ENCODE measurements at places on chromosomes 12 and 14. TPM values are rescaled to one million over a fixed set of nuclear protein-coding genes. Genes with fewer than 3 reads are reported as not detected.
A peak's percentile ranks its signal among the peaks of the same experiment; 100 is the strongest.

GRCh38 chr12:92560713-92561542, 141.9 kb upstream of the PLEKHG7 start:
- H3K4me3 ChIP-seq = peak overlapping the region; percentile 15
- DNase-seq = no peak
- no peaks in the 10 kb centered on the region for H3K36me3 ChIP-seq
- H3K27ac ChIP-seq = peak overlapping the region; percentile 19
- H3K27me3 ChIP-seq = no peaks in the 10 kb centered on the region
- H3K4me1 ChIP-seq = peaks cover 14% of the 10 kb centered on the region

GRCh38 chr14:101480747-101481530, 80.4 kb upstream of the DIO3 start:
- DNase-seq = no peak
- H3K27me3 ChIP-seq = no peaks in the 10 kb centered on the region
- no peaks in the 10 kb centered on the region for H3K36me3 ChIP-seq
- H3K27ac ChIP-seq = no peak overlapping the region

Gene MYO1H
- total RNA-seq = not detected

GRCh38 chr12:117486840-117487659, 125.6 kb upstream of the NOS1 start:
- H3K4me3 ChIP-seq = no peak overlapping the region
- H3K27me3 ChIP-seq = no peaks in the 10 kb centered on the region
- H3K27ac ChIP-seq = peak overlapping the region; percentile 64
- H3K36me3 ChIP-seq = no peaks in the 10 kb centered on the region
- H3K4me1 ChIP-seq = no peaks in the 10 kb centered on the region

GRCh38 chr12:17028348-17028747, 422.4 kb upstream of the LMO3 start:
- H3K27ac ChIP-seq = no peak overlapping the region
- H3K36me3 ChIP-seq = no peaks in the 10 kb centered on the region

DNA sequence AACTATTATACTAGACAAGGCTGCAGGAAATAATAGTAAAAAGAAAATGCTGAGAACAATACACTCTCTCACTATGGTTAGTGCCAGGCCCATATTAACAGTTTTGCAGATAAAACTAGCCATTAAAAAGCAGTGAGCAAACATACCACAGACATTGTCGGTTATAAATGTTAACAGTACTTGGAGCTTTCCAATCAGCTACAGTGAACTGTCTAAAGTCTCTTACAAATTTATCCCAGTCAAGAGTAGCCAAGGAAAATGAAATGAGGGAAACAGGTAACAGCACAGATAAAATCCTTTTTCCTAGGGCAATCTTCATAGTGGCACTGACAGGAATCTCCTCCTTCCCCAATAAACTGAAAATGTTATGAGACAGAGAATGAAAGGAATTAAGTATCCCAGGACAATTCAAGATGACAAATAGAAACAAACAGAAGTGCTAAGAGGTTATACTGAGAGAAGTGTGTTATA, 30.8 kb downstream of the PAWR start:
- H3K36me3 ChIP-seq = no peaks in the 10 kb centered on the region
- no peaks in the 10 kb centered on the region for H3K27me3 ChIP-seq
- no peak overlapping the region for H3K4me3 ChIP-seq
- peaks cover 29% of the 10 kb centered on the region for H3K4me1 ChIP-seq
- DNase-seq = no peak

GRCh38 chr14:87847216-87847755, 145.7 kb downstream of the GALC start:
- no peaks in the 10 kb centered on the region for H3K4me1 ChIP-seq
- H3K27me3 ChIP-seq = no peaks in the 10 kb centered on the region
- H3K27ac ChIP-seq = no peak overlapping the region
- DNase-seq = no peak
- no peaks in the 10 kb centered on the region for H3K36me3 ChIP-seq
- H3K4me3 ChIP-seq = no peak overlapping the region

- no peaks in the 10 kb centered on the region for H3K27me3 ChIP-seq
- no peaks in the 10 kb centered on the region for H3K36me3 ChIP-seq
- peaks cover 17% of the 10 kb centered on the region for H3K4me1 ChIP-seq
- H3K4me3 ChIP-seq = peak overlapping the region; percentile 98
- peak overlapping the region; percentile 97 for H3K27ac ChIP-seq
These were observed 441 bp downstream of the RAB5B start for GRCh38 chr12:55974308-55974730.

GRCh38 chr14:44970907-44971306, 8.9 kb downstream of the TOGARAM1 start:
- H3K36me3 ChIP-seq = no peaks in the 10 kb centered on the region
- H3K27ac ChIP-seq = no peak overlapping the region
- no peak overlapping the region for H3K4me3 ChIP-seq
- peaks cover 27% of the 10 kb centered on the region for H3K4me1 ChIP-seq
- DNase-seq = no peak
- H3K27me3 ChIP-seq = no peaks in the 10 kb centered on the region

GRCh38 chr14:105710119-105711043, 184.0 kb downstream of the TMEM121 start:
- no peaks in the 10 kb centered on the region for H3K4me1 ChIP-seq
- no peaks in the 10 kb centered on the region for H3K27me3 ChIP-seq
- no peak overlapping the region for H3K4me3 ChIP-seq
- no peak for DNase-seq

DNA sequence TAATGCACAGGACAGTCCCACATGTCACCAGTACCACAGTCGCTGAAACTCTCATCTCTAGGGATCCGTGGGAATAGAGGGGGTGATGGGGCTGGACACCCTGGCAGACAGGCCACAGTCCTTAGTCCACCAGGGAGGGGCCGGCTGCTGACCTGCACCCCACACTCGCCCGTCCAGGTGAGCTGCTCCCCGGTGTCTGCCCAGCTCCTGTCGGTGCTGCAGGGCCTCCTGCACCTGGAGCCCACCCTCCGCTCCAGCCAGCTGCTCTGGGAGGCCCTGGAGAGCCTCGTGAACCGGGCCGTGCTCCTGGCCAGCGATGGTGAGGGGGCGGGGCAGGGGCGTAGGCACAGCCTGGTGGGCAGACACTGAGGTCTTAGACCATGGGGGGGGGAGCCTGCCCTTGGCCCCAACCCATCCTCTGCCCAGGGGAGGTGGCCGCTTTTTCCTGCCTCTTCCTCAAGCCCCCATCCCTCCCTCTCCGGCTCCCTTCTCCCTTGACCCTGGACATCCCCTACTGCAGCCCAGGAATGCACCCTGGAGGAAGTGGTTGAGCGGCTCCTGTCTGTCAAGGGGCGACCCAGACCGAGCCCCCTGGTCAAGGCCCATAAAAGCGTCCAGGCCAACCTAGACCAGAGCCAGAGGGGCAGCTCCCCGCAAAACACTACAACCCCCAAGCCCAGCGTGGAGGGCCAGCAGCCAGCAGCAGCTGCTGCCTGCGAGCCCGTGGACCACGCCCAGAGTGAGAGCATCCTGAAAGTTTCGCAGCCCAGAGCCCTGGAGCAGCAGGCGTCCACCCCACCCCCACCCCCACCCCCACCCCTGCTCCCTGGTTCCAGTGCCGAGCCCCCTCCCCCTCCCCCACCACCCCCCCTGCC, 17.1 kb upstream of the ADSS1 start:
- DNase-seq = no peak
- H3K4me1 ChIP-seq = peaks cover 20% of the 10 kb centered on the region
- H3K27me3 ChIP-seq = no peaks in the 10 kb centered on the region
- H3K27ac ChIP-seq = no peak overlapping the region
- H3K4me3 ChIP-seq = no peak overlapping the region

Gene BDKRB2
- total RNA-seq = 14.3 TPM

Gene WNT1
- not detected for total RNA-seq

DNA sequence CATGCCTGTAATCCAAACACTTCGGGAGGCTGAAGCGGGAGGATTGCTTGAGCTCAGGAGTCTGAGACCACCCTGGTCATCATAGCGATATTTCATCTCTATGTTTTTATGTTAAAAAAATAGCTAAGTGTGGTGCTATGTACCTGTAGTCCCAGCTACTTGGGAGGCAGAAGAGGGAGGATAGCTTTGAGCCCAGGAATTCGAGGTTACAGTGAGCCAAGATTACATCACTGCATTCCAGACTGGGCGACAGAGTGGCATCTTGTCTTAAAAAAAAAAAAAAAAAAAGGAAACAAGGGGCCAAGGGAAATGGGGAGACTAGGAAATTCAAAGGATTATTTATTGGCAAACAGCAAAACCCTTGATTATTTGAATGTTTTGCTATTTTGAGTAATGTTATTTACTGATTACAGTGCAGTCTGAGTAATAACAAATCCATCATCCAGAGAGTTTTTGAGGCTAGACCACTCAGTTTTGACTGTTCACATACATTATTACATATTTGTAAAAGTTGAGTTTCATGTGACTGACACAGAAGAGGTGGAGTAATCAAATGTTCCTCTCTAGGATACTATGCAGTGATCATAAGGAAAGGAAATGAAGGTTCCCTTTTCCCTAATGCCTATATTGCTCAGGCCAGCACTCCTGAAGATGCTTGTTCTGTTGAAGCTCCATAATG, 40.8 kb downstream of the PRKCH start:
- no peak for DNase-seq
- no peaks in the 10 kb centered on the region for H3K36me3 ChIP-seq
- no peaks in the 10 kb centered on the region for H3K4me1 ChIP-seq
- H3K27ac ChIP-seq = no peak overlapping the region
- no peaks in the 10 kb centered on the region for H3K27me3 ChIP-seq

DNA sequence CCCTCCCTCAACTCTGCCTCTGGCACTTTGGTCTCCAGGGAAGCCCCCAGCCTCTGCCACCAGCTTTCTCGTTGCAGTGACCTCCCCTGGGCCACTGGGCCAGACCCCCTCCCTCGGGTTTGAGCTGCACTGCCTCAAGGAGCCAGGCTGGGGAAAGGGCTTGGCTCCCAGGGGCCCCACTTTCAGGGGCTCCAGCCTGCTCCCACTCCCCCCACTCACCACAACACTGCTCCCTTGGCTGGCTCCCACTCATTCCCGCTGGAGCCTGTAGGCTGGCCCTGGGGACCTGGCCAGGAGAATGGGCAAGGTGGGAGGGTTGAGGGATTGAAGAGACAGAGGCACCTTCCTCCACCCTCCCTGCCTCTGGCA, 19.3 kb upstream of the KIF26A start:
- DNase-seq = no peak
- H3K27me3 ChIP-seq = no peaks in the 10 kb centered on the region
- no peak overlapping the region for H3K27ac ChIP-seq

DNA sequence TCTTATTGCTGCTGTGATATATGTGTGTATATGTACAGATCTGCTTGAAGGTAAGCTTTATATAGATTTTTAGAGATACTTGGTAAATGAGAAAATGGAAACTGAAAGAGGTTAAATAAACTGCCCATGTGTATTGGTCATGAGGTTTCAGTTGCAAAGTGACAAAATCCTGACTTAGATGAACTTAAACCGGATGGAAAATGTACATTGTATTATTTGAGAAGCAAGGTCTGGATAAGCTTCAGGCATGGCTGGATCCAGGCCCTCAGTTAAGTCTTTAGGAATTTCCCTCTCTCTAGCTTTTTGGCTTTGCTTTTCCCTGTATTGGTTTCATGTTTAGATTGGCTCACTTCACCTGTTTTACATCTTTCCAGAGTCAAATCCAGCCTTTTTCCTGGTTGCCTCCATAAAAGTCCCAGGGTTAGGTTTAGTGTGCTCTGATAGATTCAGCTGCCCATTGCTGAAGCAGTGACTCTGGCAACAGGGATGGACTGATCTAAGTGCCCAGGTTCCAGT, 21.0 kb upstream of the MAP1LC3B2 start:
- no peak for DNase-seq
- H3K4me1 ChIP-seq = peaks cover 39% of the 10 kb centered on the region
- no peaks in the 10 kb centered on the region for H3K36me3 ChIP-seq
- no peak overlapping the region for H3K4me3 ChIP-seq

Gene TAS2R19
- total RNA-seq = 13.1 TPM
